ENCODE measurements at places on chromosomes 3 and 15.

- no peak for DNase-seq
Measured at GRCh38 chr3:3923619-3924018, 124.4 kb downstream of the LRRN1 start.

DNA sequence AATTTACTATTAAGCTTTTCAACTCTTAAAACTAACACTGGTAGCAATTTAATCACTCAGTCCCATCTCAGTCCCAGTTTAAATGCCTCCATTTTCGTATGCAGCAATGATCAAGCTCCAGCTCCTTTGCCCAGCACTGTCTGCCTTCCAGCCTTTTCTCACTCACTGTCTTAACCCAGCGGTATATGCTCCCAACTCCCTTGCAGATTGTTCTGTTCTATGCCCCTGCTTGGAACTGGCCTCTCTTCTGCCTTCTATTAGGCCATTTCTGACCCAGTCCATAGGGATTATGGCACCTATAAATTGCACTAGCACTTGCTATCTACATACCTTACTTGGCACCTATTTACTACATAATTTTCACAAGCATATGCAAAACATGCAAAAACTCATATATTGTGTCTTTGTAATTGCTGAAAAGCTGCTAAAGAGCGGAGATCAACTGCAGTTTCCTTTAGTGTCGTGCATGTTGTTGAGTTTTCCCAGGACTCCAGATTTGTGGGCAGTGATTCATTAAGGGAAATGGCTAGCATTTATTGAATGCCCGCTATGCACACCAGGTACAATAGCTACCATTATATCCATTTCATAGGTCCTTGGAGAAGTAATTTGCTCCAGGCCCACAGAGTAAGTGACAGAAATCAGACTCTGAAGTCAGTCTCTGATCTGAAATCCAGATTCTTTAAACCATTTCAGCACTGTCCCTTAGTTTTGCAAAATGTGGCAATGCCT, 24.4 kb downstream of the CRBN start:
- DNase-seq, result no peak

DNA sequence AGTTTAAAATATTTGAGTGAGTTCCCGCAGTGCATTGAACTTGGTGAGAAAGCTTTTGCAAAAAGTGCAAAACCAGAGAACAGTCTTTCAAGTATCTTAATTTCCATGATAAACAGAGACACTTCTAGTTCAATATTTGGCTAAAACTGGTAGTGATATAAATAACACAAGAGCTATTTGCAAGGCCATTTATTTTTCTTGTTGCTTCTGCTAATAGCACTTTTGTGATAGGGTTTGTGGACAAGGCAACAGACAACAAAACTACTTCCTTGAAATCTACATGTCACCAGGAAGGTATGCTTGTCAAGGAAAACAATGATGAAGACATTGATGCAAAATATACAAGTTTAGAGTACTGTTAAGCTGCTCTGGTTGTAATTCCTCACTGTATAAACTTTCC, 1225.1 kb downstream of the OTOL1 start:
- DNase-seq, result no peak

DNA sequence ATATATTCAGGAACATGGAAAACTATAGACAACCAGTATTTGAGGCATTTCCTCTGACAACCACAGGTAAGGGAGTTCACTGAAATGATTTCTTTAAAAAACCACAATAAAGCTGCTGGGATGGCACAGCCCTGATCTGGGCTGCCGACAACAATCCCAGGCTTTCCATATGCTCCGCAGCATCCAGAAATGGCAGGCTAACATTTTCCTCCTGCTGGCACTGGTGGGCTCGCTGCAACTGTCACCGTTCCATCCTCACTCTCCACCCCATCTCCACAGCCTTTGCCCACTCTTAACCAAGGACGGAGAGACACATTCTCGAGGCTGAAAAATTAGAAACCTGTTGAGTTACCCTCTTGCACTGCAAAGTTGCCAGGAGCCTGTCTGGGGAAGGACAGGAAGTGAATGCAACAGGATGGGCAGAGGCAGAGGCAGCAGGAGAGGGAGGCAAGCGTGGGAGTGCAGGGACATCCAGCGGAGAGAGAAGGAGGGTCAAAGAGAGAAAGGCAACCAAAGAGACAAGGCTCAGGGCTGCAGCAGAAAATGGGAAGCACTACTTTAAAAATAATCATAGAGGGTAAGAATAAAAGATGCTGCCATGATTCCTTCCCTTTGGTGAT, 79.0 kb upstream of the ARRDC4 start:
- no peak for DNase-seq

DNA sequence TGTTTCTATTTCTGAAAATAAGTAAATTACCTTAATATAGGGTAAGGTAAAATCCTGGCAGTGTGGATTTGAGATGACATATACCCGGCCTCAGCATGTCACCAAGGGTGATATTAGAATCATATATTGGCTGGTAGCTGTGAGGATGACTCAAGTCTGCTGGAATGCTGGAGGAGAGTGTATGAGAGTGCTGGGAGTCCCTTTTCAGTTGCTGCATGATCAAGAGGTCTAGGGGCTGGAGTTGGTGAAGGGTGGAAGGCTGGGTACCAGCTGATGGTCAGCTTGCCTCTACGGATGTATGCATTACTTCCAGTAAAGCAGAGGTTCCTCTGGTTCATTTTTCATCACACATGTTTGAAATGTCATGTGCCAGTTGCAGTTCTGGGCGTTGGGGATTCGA, 40.6 kb downstream of the SLC25A26 start:
- DNase-seq, result no peak

- DNase-seq, result peak; percentile 59
Measured at GRCh38 chr15:28975766-28976179, 90.0 kb downstream of the APBA2 start.
